GM23248 (cell line): ENCODE measurements at places on chromosomes 16 and 17. TPM values are rescaled to one million over a fixed set of nuclear protein-coding genes. Genes with fewer than 3 reads are reported as not detected.

- no peak overlapping the region for H3K4me3 ChIP-seq
- H3K4me1 ChIP-seq: no peaks in the 10 kb centered on the region
- H3K36me3 ChIP-seq: peaks cover 80% of the 10 kb centered on the region
- no peak for DNase-seq
- no peaks in the 10 kb centered on the region for H3K27me3 ChIP-seq
These were observed 18.1 kb downstream of the POLR2A start for GRCh38 chr17:7502171-7502847.

- H3K27me3 ChIP-seq: no peaks in the 10 kb centered on the region
- H3K4me1 ChIP-seq: peaks cover 21% of the 10 kb centered on the region
- DNase-seq: peak; percentile 72
These were observed 125.8 kb downstream of the CCDC182 start for GRCh38 chr17:57619061-57619937.

Gene TPSD1
- not detected in 2 replicates for total RNA-seq

Gene ATP2A3
- 0.86 TPM in 1 of 2 replicates, not detected in the other for total RNA-seq

Gene ASIC2
- under 0.01 TPM in 1 of 2 replicates, not detected in the other for total RNA-seq

Gene KCTD19
- total RNA-seq: not detected in 2 replicates

DNA sequence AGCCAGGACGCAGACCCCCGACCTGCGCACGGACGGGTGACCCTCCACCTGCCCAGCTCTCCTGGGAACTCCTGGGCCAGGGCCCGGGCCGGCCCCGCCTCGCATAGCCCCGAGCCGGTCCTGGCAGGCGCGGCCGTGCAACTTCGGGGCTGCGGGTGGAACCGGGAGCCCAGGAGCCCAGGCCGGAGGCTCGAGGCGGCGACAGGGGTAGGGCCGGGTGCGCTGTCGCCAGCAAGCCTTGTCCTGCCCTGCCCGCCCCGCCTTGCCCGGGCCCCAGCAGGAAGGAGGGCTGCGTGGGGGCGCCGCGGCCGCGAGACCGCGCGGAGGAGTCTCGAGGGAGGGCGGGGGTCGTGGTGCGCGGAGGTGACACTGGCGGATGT lies 408 bp downstream of the LMF1 start:
- DNase-seq: peak; percentile 47
- no peaks in the 10 kb centered on the region for H3K36me3 ChIP-seq
- no peaks in the 10 kb centered on the region for H3K27me3 ChIP-seq
- H3K27ac ChIP-seq: peak overlapping the region; percentile 55
- H3K4me3 ChIP-seq: peak overlapping the region; percentile 80
- no peaks in the 10 kb centered on the region for H3K4me1 ChIP-seq

Gene HOXB2
- total RNA-seq: 9.6 and 12.1 TPM in 2 replicates

GRCh38 chr16:84918006-84918909 lies 93.1 kb downstream of the ZDHHC7 start:
- no peak overlapping the region for H3K4me3 ChIP-seq
- H3K4me1 ChIP-seq: no peaks in the 10 kb centered on the region
- H3K36me3 ChIP-seq: no peaks in the 10 kb centered on the region
- peaks cover 13% of the 10 kb centered on the region; the same call in 1 of the 2 replicates for H3K27me3 ChIP-seq
- H3K27ac ChIP-seq: no peak overlapping the region

GRCh38 chr16:64864232-64864809 lies 257.5 kb downstream of the CDH11 start:
- no peaks in the 10 kb centered on the region for H3K36me3 ChIP-seq
- peaks cover 27% of the 10 kb centered on the region for H3K4me1 ChIP-seq
- DNase-seq: peak; percentile 94

DNA sequence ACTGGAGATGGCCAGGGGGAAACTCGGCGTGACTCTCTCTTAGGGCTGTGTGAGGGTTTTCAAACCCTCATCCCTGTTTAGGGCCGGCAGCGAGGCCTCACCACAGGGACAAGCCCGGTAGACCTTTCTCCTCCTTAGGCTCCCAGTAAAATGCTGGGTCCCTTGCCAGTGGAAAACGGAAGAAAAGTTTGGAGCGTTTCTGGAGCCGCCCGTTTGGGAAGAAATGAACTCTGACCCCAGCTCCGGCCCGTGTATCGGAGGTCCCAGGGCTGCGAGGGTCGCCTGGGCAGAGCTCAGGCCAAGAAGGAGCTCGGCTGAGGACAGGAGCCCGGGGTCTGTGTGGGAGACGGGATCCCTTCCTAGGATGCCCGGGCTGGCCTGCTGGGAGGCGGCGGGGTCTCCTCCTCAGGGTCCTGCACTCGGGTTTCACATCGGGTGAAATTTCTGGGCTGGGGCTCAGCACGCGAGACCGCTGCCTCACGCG lies 23.2 kb downstream of the ZNF213 start:
- H3K27ac ChIP-seq: peak overlapping the region; percentile 6
- H3K27me3 ChIP-seq: no peaks in the 10 kb centered on the region
- H3K4me3 ChIP-seq: peak overlapping the region; percentile 87
- peak; percentile 60 for DNase-seq

- H3K27ac ChIP-seq: peak overlapping the region; percentile 76
- no peaks in the 10 kb centered on the region for H3K36me3 ChIP-seq
- DNase-seq: peak; percentile 67
- H3K4me1 ChIP-seq: peaks cover 16% of the 10 kb centered on the region
- H3K4me3 ChIP-seq: peak overlapping the region; percentile 72
These were observed 894 bp downstream of the RNF227 start for GRCh38 chr17:7915179-7915610.

Gene FLOT2
- total RNA-seq: 28.6 and 33.2 TPM in 2 replicates

DNA sequence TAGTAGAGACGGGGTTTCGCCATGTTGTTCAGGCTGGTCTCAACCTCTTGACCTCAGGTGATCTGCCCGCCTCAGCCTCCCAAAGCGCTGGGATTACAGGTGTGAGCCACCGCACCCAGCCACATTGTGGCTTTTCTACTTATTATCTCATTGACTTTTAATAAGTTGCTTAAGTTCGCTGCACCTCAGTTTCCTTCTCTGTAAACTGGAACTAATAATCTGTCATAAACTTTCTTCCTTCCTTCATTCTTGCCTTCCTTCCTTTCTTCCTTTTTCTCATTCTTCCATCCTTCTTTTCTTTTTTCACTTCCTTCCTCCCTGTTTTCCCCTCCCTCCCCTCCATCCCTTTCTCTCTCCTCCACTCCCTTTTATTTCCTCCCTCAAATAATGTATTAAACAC lies 192.2 kb downstream of the MAF start:
- no peak for DNase-seq
- no peaks in the 10 kb centered on the region for H3K4me1 ChIP-seq
- no peaks in the 10 kb centered on the region for H3K36me3 ChIP-seq
- H3K27me3 ChIP-seq: no peaks in the 10 kb centered on the region

Gene IRX5
- 13.9 and 20.6 TPM in 2 replicates for total RNA-seq

DNA sequence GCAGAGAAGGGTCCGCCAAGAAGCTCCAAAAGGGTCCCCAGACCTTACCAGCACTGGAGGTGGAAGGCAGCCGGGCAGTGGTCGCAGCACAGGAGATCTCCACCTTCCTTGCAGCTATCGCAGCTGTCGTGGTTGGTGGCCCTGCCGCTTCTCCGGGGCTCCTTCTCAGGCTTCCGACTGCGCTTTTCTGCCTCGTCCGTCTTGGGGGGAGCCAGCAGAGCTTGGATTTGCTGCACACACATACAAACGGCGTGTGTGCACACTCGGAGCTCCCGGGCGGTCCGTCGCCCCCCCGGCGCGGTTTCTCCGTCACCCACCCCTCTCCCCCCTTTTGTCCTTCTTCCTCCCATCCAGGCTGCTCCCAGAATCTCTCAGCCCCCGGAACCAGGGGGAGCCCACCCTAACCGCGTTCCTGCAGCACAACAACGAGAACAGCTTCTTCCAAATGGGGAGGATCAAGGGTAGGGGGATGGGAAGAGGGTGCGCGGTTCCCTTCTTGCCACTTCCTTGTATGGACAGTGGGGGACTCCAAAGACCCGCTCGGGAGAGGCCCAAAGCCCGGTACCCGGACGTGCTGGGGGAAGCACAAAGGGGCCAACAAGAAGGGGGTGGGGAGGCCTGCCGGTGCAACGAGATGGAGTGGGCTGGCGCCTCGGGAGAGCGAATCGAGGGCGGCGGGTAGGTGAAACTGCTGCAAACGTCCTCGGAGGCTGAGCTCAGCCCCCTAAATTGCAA lies 1.1 kb downstream of the PHF12 start:
- peak overlapping the region; percentile 88 for H3K27ac ChIP-seq
- no peaks in the 10 kb centered on the region for H3K27me3 ChIP-seq
- DNase-seq: peak; percentile 61

Gene NSMCE1
- 45.3 and 69.3 TPM in 2 replicates for total RNA-seq

GRCh38 chr17:49349541-49349940 lies 12.5 kb downstream of the ZNF652 start:
- H3K4me3 ChIP-seq: no peak overlapping the region
- no peak for DNase-seq

- DNase-seq: no peak
- H3K4me3 ChIP-seq: no peak overlapping the region
- H3K27ac ChIP-seq: no peak overlapping the region
- 0 out of 2 replicates have a peak, but pooled peaks cover 4% of the 10 kb centered on the region for H3K4me1 ChIP-seq
- no peaks in the 10 kb centered on the region for H3K27me3 ChIP-seq
These were observed 23.7 kb upstream of the MYOCD start for GRCh38 chr17:12642034-12642433.

- H3K27me3 ChIP-seq: no peaks in the 10 kb centered on the region
- no peak overlapping the region for H3K4me3 ChIP-seq
- H3K4me1 ChIP-seq: no peaks in the 10 kb centered on the region
- H3K36me3 ChIP-seq: no peaks in the 10 kb centered on the region
- DNase-seq: no peak
- H3K27ac ChIP-seq: no peak overlapping the region
These were observed 117.0 kb upstream of the MAF start for GRCh38 chr16:79717333-79718137.

- no peaks in the 10 kb centered on the region for H3K27me3 ChIP-seq
- no peak for DNase-seq
- no peak overlapping the region for H3K27ac ChIP-seq
- H3K4me1 ChIP-seq: no peaks in the 10 kb centered on the region
- no peak overlapping the region for H3K4me3 ChIP-seq
These were observed 28.4 kb upstream of the GLG1 start for GRCh38 chr16:74635303-74635702.

GRCh38 chr17:69093279-69093789 lies 32.6 kb upstream of the ABCA9 start:
- DNase-seq: no peak
- no peak overlapping the region for H3K4me3 ChIP-seq
- H3K27ac ChIP-seq: no peak overlapping the region

DNA sequence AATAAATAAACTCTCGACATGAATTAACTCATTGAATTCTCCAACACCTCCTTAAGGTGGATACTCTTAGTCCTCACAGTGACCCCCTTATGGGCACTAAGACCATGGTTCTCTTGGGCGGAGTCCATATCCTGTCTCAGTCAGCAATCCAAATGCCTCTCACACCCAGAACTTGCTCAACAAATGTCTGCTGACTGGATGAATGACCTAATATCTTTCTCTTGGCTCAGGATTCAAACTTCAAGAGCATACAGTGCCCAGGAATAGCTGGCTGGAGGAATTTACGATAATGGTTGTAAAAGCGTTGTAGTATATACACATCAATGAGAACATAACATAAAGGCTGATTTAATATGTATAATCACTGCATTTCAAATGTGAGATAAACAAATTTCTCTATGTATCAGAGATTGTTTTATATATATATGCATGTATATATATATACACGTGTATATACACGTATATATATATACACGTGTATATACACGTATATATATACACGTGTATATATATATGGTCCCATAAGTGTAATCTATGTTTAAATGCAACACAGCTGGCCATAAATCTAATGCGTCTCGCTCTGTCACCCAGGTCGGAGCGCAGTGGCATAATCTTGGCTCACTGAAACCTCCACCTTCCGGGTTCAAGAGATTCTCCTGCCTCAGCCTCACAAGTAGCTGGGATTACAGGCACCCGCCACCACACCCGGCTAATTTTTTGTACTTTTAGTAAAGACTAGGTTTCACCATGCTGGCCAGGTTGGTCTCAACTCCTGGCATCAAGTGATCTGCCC lies 6.5 kb upstream of the UBB start:
- DNase-seq: peak; percentile 90
- H3K4me1 ChIP-seq: peaks cover 10% of the 10 kb centered on the region
- H3K27ac ChIP-seq: no peak overlapping the region
- no peaks in the 10 kb centered on the region for H3K27me3 ChIP-seq
- no peaks in the 10 kb centered on the region for H3K36me3 ChIP-seq
- H3K4me3 ChIP-seq: no peak overlapping the region

- H3K36me3 ChIP-seq: no peaks in the 10 kb centered on the region
- H3K27me3 ChIP-seq: no peaks in the 10 kb centered on the region
- H3K4me3 ChIP-seq: no peak overlapping the region
- H3K4me1 ChIP-seq: no peaks in the 10 kb centered on the region
These were observed 338.0 kb downstream of the WWOX start for GRCh38 chr16:78437352-78437968.

- H3K27me3 ChIP-seq: no peaks in the 10 kb centered on the region
- H3K4me1 ChIP-seq: peaks cover 4% of the 10 kb centered on the region; the same call in 1 of the 2 replicates
- H3K27ac ChIP-seq: no peak overlapping the region
These were observed 8.7 kb upstream of the SLC25A39 start for GRCh38 chr17:44333371-44333770.

- no peaks in the 10 kb centered on the region; the same call in 1 of the 2 replicates for H3K4me1 ChIP-seq
- DNase-seq: peak; percentile 28
- H3K27me3 ChIP-seq: no peaks in the 10 kb centered on the region
- no peaks in the 10 kb centered on the region for H3K36me3 ChIP-seq
- no peak overlapping the region for H3K4me3 ChIP-seq
These were observed 172.7 kb downstream of the TANC2 start for GRCh38 chr17:63138713-63139112.

DNA sequence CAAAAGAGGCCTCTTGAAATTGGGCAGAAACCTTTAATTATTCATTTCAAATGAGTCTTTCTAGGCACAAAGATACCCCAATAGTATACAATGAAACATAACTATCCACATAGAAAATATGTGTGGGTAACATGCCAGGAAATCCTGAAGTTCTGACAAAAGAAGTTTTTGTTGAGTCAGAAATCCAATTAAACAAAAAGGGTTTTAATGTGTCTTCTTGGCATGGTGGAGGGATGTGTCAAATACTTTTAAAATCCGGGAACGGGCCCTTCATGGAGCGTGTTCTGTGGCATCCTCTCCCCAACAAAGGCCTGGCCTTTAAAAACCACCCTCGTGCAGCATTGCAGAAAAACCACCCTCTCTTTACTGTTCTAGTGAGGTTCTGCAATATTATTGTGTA lies 14.2 kb downstream of the CDRT4 start:
- H3K27me3 ChIP-seq: no peaks in the 10 kb centered on the region
- peak; percentile 54 for DNase-seq
- H3K27ac ChIP-seq: 0 out of 2 replicates have a peak overlapping the region, but pooled peaks have one; percentile 2
- peaks cover 41% of the 10 kb centered on the region for H3K4me1 ChIP-seq

- H3K27ac ChIP-seq: peak overlapping the region; percentile 38
- H3K4me3 ChIP-seq: peak overlapping the region; percentile 53
- no peaks in the 10 kb centered on the region for H3K36me3 ChIP-seq
- H3K27me3 ChIP-seq: no peaks in the 10 kb centered on the region
These were observed 32.3 kb downstream of the FBXO31 start for GRCh38 chr16:87351320-87351698.

Gene SLC35G6
- total RNA-seq: not detected in 2 replicates
